AG09309 (cell line): ENCODE measurements at places on chromosomes 1 and 21.

DNA sequence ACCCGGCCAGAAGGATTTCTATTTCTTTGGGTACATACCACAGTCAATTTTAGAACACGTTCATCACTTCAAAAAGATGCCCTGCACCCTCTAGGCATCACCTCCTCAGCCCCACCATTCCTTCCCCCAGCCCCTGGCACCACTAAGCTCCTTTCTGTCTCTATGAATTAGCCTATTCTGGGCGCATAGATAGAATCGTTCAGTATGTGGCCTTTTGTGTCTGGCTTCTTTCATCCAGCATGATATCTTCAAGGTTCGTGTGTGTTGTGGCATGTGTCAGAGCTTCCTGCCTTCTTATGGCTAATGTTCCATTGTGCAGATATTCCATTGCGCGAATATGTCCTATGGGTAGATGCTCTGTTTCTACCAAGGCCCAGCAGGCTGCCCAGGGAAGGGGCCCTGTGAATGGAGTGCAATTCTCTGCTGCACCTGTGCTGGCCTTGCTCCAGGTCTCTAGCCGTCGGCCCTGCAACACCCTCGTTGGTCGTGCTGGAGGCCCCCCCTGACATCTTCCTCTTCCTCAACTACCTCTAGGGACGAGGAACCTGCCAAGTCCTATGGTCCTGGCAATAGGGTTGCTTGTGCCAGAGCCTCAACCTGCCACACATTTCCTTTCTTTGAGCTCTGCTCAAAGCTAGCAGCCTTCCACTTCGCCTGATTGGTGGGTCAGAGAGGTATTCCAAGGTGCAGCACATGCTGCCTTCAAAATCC lies 113.5 kb downstream of the RIPK4 start:
- no peak for DNase-seq

- DNase-seq = no peak
Observed at GRCh38 chr1:215001419-215002021, 81.0 kb upstream of the KCNK2 start.

GRCh38 chr1:6889875-6890480 lies 104.7 kb downstream of the CAMTA1 start:
- peak; percentile 11 for DNase-seq

DNA sequence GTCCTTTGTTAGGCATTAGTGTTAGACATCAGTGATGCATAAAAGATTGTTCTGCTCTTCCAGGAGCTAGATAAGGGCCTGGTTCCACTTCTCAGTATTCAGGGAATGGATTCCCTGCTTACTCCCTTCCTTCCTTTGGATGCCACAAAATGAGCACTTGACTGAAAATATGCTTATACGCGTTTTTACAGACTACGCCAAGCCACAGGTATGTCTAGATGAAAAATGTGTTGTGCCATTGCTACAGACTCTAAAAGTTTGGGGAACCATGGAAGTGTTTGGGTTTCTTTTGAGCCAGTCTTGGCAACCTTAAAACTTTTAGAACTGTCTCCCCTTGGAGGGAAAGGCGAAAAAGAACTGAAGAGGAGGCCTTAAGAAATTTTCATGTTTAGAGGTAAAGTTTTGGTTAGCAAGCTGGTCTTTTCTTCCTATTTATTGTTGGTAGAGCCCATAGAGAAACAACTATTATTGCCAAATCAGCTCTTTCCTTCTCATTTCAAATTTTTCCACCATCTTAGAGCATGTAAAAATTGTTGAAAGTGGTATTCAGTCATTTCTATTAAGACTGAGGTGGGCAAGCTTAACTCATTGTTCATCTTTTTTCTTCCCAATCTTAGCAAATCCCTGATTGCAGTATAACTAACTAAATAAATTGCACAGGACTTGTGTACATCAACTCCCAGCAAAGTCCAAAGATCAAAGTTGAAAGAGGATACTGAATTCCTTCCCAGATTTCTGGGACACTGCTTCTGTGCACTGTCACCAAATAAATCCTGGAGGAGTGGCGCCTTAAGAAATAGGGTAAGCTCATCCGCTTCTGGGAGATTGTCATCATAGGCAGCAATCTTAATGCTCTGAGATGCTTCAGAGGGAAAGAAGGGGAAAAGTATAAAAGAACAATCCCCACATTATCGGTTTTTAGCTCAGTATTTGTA lies 18.9 kb downstream of the FGGY start:
- no peak for DNase-seq

- no peak for DNase-seq
Observed at GRCh38 chr21:36097427-36098181, 27.8 kb downstream of the CBR1 start.

- peak; percentile 73 for DNase-seq
Observed at GRCh38 chr1:202576816-202577215, 133.4 kb downstream of the SYT2 start.

- DNase-seq = no peak
Observed at GRCh38 chr1:193221651-193222050, 35.2 kb upstream of the B3GALT2 start.

DNA sequence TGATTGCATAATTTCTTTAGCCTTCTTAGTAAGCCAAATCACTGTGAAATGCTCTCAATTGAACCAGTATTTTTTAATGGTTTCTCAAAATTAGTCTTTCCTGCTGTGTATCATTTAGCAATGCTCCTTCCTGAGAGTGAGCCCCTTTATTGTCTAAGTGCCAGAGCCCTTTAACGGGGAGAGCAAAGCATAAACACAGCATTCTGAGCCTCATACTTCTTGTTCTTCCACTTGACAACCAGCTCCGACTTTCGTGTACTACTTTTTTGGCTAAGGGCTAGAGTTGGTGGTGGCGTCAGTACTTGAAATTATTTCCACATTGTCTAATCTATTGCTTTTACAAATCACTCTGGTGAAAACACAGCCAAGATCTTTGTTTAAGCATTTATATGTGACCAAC lies 299.0 kb downstream of the TPR start:
- no peak for DNase-seq

- no peak for DNase-seq
Observed at GRCh38 chr1:206716870-206717673, 32.4 kb downstream of the MAPKAPK2 start.

GRCh38 chr1:32367912-32368635 lies 5.7 kb downstream of the TSSK3 start:
- no peak for DNase-seq
